Dorsolateral prefrontal cortex (tissue), 122 donors: ENCODE measurements at places on chromosomes 2 and 18. TPM values are rescaled to one million over a fixed set of nuclear protein-coding genes. Genes with fewer than 3 reads are reported as not detected.

GRCh38 chr2:172427990-172428831, 825 bp downstream of the ITGA6 start:
- no peak for DNase-seq

- DNase-seq: no peak
Measured at GRCh38 chr2:133780997-133781513, 212.8 kb upstream of the NCKAP5 start.

DNA sequence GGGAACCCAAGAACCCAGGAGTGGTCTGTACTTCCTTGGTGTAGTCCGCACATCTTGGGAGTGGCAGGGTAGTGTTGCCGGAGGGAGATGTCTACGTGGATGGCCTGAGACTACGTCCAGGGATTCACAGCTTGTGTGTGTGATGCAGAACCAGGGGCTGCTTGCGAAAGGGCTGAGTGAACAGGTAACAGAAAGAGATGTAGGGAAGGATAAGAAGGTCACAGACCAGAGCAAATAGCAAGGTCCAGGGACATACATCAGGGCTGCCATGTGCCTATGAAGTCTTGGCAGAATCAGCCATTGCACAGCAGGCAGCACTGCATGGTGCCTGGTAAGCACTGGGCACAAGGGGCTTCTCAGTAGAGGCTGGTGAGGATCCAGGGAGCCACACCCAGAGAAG, 68.7 kb downstream of the TSPYL6 start:
- no peak for DNase-seq

- peak; percentile 73 for DNase-seq
Measured at GRCh38 chr2:210503001-210503623, 26.6 kb upstream of the LANCL1 start.

GPR75 gene
- total RNA-seq: 40.7 TPM
